ENCODE measurements at places on chromosomes 2 and 18.
A peak's percentile ranks its signal among the peaks of the same experiment; 100 is the strongest.

GRCh38 chr2:69082430-69082997 is 69.5 kb downstream of the ANTXR1 start:
- no peak for DNase-seq

GRCh38 chr2:136057023-136057801 is 60.7 kb downstream of the CXCR4 start:
- no peak for DNase-seq

DNA sequence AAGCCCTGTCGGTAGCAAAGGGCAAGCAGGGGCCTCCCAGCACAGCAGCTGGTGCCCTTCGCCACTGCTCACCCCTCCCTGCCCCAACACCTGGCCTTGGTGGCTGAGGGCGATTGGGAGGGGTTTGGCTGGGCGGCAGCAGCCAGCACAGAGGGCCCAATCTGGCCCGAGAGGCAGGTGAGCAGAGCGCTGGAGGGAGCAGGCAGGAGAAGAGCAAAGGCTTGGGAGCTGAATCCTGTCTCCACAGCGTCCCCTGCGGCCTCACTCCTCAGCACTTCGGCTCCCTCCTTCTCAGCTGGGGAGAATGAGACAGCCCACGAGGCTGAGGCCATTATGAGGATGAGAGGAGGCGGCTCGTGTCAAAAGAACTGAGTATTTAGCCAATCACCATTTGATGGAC is 74.9 kb upstream of the TAF1B start:
- peak; percentile 87 for DNase-seq

GRCh38 chr18:37332628-37333420 is 232.8 kb downstream of the CELF4 start:
- peak; percentile 61 for DNase-seq

DNA sequence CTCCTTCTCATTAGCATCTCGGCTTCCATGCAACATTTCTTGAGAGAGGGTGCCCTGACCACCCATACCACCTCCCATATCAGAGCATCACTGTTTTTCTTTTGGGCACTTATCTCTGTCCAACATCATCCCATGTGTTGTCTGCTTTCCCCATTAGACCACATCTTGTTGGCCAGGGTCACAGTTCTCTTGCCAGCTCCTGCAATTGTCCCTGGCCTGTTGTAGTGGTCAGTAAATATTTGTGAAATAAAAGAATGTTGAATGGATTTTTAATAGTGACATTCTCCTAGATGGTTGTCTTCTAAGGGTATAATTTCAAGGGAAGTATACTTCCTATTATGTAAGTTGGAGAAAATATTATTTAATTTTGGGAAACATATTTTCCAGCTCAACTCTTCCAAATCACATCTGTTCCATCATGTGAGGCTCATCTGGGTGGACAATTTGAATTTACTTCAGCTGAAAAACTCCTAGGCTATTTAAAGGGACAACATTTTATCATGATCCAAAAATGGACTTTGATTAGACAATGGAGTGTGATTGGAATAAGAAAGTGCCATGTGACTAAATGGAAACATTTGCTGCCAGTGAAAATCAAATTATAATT is 83.0 kb downstream of the MOGAT1 start:
- DNase-seq: no peak

DNA sequence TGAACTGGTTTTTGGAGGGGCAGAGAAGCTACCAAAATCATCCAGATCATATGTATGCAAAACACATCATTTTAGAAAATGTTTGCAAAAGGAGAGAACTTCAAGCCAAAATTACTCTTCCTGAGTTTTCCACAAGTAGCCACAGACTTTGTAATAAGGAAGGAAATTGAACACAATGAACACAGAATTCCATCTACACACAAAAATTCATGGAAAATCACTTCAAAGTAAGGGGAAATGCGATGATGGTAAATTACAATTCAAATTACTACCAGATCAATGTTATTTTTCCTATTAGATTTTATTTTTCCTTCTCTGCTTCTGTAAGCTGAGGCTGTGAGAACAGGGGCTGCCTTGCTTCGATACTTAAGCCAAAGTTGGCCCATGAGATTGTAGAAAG is 172.1 kb upstream of the ARL4C start:
- DNase-seq: no peak

DNA sequence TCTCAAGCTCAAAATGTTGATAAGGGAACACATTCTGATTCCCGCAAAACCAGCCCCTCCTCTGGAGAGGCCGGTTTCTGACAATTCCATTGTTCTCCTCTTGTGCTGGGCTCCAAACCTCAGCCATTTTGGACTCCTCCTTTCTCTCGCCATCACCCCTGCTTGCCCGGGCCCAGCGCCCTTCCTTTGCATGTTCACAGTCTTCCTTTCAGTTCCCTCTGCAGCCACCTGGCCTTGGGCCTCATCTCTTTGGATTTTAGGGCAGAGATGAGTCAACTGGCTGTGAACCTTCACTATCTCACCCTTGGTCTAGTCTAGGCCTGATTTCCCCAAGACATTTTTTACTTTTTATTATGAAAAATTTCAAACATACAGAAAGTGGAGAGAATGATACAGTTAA is 155.9 kb upstream of the MAP3K20 start:
- DNase-seq: no peak

GRCh38 chr18:13465476-13465875 is 246.9 kb downstream of the LDLRAD4 start:
- DNase-seq: no peak

- peak; percentile 64 for DNase-seq
These were observed 82.0 kb downstream of the GPD2 start for GRCh38 chr2:156518138-156518537.

DNA sequence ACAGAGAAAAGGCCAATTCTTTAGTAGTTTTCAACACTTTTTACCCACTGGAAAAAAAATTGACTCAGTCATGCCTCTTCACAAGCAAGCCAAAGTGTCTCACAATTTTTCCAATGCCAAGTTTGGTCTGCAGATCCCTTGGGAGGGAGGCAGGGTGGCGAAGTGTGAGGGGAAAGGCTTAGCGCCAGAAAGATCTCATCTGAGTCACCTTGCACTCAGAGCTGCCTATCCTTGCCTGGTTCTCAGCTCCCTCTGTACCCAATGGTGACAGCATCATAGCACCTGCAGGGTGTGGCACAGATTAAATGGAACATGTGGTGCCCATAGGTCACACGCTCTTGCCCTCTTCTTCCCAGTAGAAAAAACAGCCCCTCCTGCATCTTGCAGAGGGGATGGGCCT is 55.2 kb upstream of the GYPC start:
- DNase-seq: no peak

DNA sequence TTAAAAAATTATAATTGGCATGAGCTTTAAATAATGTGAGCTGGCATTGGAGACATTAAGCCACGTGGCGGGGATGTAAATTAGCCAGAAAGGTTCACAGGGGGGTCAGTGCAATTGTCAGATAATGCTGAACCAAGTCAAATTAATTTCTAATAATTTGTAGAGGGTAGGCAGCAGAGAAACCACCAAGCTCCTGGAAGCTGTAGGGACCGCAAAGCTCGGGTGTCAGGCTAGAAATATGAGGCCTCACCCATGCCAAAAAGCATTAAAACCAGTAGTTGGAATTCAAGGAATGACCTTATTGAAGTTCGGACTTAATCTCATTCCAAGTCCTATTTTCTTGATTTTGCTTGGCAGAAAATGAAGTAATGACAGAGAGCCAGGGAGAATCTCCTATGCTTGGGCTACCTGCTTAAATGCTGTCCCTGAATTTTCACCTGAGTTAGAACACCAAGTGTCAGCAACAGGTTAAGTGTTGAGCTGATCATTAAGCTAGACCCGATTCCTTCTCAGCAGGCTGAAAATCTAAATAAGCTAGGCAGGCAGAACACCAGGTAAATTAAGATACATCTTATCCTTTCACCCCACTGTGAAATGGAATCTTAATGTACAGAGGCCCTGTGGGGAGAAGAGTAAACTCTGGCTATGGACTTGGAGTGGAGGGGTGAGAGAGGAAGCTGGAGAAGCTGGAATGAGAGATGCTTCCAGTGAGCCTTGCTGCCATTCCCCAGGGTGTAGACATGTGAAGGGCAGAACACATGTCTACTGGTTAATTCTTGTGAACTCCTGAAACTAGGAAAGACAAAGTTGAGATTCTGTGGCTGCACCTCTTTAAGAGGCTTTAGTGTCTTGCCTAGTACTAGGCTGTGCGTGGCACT is 520.0 kb downstream of the SLC4A3 start:
- DNase-seq: no peak

GRCh38 chr2:120564213-120565094 is 171.2 kb upstream of the GLI2 start:
- peak; percentile 78 for DNase-seq

All from NCI-H146 (cell line).